ENCODE measurements at places on chromosomes 7 and 10. TPM values are rescaled to one million over a fixed set of nuclear protein-coding genes. Genes with fewer than 3 reads are reported as not detected.

DNA sequence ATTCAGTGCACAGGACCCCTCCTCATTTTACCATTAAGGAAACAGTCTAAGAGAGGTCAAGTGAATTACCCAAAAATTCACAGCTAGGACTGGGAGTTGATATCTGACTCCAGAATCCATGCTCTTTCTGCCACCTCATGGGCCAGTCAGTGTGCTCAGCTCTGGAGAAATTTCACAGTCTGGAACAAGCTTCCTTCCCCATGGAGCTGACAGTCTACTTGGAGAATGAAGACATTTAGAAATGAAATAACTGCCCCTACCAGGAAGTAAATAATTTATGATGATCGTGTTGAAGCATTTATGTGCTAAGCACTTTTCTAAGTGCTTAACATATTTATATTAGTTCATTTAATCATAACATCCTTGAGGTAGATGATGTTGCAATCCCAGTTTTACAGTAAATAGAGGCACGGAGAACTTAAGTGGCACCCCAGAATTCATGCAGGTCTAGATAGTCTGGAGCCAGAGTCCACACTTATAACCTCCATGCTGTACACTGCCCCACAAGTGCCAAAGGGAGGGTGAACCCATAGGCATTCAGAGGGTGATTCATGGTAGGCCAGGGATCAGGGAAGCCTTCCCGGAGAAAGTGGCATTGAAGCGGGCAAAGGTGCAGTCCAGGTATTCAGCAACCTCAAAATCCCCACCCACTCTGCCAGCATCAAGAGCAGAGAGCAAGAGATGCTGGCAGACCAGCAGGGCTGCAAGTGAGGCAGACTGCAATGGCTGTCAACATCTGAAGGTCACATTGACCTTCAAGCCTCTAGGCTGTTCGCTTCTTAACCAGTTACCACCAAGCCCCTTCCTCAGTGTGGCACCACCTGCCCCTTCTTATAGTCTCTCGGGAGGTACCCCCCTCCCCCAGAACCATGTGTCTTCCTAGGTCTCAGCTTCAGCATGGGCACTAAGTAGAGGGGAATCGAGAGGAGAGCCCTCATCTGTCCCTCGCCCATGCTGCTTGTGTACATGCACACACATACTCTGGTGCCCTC lies 38.4 kb upstream of the LRRC4 start:
- no peak for DNase-seq

DNA sequence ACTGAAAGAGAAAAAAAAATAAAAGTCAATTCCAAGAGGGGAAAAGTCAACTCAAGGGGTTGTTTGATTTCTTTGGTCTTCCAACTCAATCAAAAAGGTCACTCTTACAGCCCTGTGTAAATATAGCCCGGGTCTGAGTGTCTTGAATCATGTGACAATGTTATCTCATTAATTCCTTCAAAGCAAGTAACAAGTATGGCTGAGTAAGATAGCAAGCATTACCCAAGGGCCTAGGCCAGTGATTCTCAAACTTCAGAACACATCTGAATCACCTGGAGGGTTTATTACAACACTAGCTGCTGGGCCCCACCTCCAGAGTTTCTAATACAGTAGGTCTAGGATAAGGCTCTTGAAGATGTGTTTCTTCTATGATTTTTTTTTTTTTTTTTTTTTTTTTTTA lies 125.0 kb downstream of the PRLHR start:
- no peak for DNase-seq

DNA sequence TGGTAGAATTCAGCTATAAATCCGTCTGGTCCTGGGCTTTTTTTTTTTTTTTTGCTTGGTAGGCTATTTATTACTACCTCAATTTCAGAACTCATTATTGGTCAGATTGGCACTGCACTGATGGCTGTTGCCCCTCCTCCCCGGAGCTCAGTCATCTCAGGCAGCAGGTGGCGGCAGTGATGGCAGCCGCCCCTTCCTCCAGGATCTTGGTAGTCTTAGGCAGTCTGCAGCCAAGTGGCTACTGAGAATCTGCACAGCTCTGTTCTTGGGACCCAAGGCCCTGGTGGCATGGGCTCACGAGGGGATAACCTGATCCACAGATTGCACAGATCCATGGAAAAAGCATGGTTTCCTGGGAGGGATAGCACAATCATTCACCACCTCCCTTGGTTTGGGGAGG lies 77.9 kb downstream of the GPR85 start:
- DNase-seq = no peak

- DNase-seq = no peak
Observed at GRCh38 chr7:87499494-87499893, 24.0 kb upstream of the ABCB4 start.

- no peak for DNase-seq
Observed at GRCh38 chr10:14325325-14325955, 5.3 kb downstream of the FRMD4A start.

GRCh38 chr7:36161996-36162395 lies 8.9 kb downstream of the EEPD1 start:
- DNase-seq = no peak

FKBP6 gene
- not detected for total RNA-seq

RPEL1 gene
- total RNA-seq = not detected

GRCh38 chr10:86956195-86956847 lies 1.1 kb downstream of the MMRN2 start:
- no peak for DNase-seq

DNA sequence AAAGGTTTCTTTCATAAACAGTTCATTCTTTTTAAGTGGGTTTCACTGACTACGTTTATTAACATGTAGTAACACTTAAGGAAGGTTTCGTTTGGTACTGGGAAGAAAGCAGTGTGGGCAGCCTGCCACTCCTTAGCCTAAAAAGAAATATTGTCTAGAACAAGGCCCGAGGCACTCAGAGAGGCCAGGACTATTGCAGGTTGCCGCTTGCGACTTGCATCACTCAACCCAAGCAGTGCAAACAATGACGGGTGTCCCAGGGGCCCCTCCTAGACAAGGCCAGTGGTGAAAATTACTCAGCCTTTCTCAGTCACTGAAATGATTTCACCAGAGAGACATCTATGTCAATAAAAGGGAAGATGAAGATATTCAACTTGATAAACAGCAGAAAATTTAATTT lies 243.9 kb downstream of the SNX13 start:
- no peak for DNase-seq

SPRN gene
- total RNA-seq = 5.5 TPM

Measured in cerebellum (tissue), 4 donors.